M059J (cell line): ENCODE measurements at places on chromosomes 7 and 10. TPM values are rescaled to one million over a fixed set of nuclear protein-coding genes. Genes with fewer than 3 reads are reported as not detected.
A peak's percentile ranks its signal among the peaks of the same experiment; 100 is the strongest.

GRCh38 chr10:110613341-110613995 lies 30.7 kb upstream of the RBM20 start:
- no peak for DNase-seq

- DNase-seq: no peak
Observed at GRCh38 chr10:91432175-91432574, 22.0 kb downstream of the HECTD2 start.

DNA sequence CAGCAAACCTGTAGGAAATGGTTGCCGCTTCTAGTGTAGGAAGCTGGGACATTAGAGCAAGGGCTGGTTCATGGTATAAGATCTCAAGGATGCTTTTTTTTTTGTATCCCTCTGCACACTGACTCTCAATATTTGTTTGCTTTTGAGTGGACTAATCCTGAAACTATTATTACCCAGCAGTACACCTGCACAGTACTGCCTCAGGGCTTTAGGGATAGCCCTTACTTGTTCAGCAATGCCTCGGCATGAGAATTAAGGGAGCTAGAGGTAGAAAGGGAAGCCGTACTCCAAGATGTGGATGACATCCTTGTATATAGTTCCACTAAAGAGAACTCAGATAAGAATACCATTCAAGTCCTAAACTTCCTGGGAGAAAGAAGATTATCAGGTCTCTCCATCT lies 70.5 kb downstream of the COPG2 start:
- no peak for DNase-seq

TRIL gene
- total RNA-seq: 0.44 and 0.91 TPM in 2 replicates

NACAD gene
- 0.54 and 3.2 TPM in 2 replicates for total RNA-seq

- DNase-seq: no peak
Observed at GRCh38 chr10:61423178-61423577, 30.0 kb downstream of the TMEM26 start.

ASIC3 gene
- 0.20 and 0.22 TPM in 2 replicates for total RNA-seq

DNA sequence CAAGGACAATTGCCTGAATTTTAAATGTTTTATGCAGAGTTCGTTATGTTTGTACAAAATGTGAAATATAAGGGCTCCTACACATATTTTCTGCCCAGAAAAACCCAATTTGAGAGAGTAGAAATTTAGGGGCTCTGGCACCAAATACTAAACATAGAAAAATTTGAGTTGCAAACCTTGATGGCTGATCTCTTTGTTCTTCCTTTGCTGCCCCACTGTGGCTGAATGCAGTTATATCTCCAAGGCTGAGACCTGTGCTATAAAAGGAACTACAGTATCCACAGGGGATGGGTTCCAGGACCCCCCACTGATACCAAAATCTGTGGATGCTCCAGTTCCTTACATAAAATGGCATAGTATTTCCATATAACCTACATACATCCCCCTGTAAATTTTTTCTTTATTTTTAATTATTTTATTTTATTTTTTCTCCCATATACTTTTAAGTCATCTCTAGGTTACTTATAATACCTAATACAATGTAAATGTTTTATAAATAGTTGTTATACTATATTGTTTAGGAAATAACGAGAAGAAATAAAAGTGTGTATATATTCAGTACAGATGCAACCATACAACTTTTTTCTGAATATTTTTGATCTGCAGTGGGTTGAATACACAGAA lies 22.5 kb downstream of the CFAP43 start:
- DNase-seq: peak; percentile 47

DNA sequence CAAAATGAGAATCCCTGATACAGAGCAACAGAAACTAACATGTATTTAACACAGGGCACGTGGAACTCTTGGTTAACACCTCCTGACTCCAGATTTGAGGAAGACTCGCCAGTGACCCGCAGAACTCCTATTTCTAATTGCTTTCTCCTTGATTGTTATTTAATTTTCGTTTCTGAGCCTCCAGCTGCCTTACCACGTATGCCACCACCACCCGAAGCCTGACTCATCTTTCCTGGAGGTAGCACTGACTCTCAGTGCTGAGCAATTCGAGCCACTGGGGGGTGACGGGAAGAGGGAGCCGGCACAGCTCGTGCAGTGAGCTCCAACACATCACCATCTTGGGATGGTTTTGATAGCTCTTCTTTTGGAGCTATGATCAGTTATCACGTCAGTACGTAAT lies 273.9 kb upstream of the MGMT start:
- DNase-seq: peak; percentile 29

ZMYND11 gene
- 14.7 and 20.3 TPM in 2 replicates for total RNA-seq

IFIT2 gene
- total RNA-seq: 42.5 and 58.0 TPM in 2 replicates
